Endothelial cell of umbilical vein (primary cell): ENCODE measurements at places on chromosomes 4 and X. TPM values are rescaled to one million over a fixed set of nuclear protein-coding genes. Genes with fewer than 3 reads are reported as not detected.

DNA sequence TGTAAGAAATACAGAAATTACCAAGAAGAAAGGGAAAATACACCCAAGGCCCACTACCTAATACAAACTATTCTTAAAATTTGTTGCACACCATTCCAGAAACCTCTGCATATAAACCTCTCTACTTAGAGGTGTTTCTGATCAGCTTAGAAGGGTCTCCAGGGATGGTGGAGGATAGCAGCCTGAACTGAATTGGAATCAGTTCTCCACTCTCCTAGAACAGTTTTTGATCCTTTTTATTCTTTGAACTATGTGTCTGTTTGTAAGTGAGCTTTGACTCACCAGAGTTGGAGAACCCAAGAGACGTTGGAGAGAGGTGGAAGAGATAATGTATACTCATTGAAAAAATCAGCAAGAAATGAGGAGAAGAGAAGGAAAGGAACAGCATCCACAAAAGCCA lies 96.6 kb upstream of the OTUD4 start:
- no peaks in the 10 kb centered on the region for H3K27me3 ChIP-seq
- DNase-seq = no peak
- H3K36me3 ChIP-seq = no peaks in the 10 kb centered on the region
- H3K4me1 ChIP-seq = peaks cover 28% of the 10 kb centered on the region
- H3K27ac ChIP-seq = no peak overlapping the region

GRCh38 chr4:88333741-88334405 lies 44.8 kb upstream of the HERC6 start:
- no peaks in the 10 kb centered on the region for H3K27me3 ChIP-seq
- H3K36me3 ChIP-seq = no peaks in the 10 kb centered on the region
- no peak overlapping the region for H3K4me3 ChIP-seq
- no peaks in the 10 kb centered on the region for H3K4me1 ChIP-seq
- H3K27ac ChIP-seq = no peak overlapping the region
- no peak for DNase-seq

GRCh38 chr4:34183926-34184325 lies 2060.4 kb downstream of the ARAP2 start:
- H3K27me3 ChIP-seq = no peaks in the 10 kb centered on the region
- no peak overlapping the region for H3K27ac ChIP-seq

DNA sequence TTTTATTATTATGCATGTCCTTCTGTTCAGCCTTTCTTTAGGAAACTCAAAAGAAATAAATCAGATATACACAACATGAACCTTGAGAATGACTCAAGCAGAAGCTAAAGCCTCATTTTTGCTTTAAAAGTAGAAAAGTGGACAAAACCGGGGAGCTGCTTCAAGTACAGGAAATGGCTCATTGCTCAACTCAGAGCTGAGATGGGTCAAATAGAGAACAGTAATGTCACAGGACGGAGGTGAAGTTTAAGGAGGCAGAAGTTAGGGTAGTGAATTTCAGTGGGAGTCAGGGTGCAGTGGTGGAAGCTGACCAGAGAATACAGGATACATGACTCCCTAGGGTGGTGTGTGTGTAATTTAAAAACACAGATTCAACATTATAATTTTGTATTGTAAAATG lies 22.2 kb downstream of the PHKA2 start:
- no peaks in the 10 kb centered on the region for H3K36me3 ChIP-seq
- H3K4me3 ChIP-seq = no peak overlapping the region
- H3K27me3 ChIP-seq = no peaks in the 10 kb centered on the region

DNA sequence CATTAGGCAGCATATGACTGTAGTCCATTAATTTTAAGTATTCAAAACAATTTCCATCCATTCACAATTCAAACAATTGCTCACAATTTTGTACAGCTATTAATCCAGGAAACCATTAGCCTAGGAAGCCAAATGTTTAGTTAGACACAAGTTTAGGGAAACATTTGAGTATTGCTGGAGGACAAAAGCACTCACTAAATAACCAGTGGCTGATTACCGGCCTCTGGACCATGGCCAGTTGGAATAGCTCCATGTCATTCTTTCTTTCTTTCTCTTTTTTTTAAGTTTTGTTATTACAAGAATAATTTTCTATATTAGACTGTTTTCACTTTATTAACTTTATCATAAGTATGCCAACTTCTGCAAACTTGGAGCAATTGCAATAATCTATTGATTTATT lies 31.3 kb downstream of the TRIML2 start:
- no peak overlapping the region for H3K27ac ChIP-seq
- no peaks in the 10 kb centered on the region for H3K4me1 ChIP-seq
- H3K36me3 ChIP-seq = no peaks in the 10 kb centered on the region
- no peak for DNase-seq
- H3K4me3 ChIP-seq = no peak overlapping the region

Gene ESX1
- not detected in 2 replicates for total RNA-seq

Gene SPATA18
- 4.6 and 5.5 TPM in 2 replicates for total RNA-seq

Gene NPY1R
- total RNA-seq = not detected in 2 replicates

Gene BEX3
- total RNA-seq = 227 and 233 TPM in 2 replicates
